ENCODE measurements at places on chromosomes 16 and 17.

- DNase-seq: no peak
These were observed 46.3 kb downstream of the ABCC12 start for GRCh38 chr16:48109475-48109874.

- peak; percentile 87 for DNase-seq
These were observed 765 bp downstream of the COL1A1 start for GRCh38 chr17:50200457-50201275.

DNA sequence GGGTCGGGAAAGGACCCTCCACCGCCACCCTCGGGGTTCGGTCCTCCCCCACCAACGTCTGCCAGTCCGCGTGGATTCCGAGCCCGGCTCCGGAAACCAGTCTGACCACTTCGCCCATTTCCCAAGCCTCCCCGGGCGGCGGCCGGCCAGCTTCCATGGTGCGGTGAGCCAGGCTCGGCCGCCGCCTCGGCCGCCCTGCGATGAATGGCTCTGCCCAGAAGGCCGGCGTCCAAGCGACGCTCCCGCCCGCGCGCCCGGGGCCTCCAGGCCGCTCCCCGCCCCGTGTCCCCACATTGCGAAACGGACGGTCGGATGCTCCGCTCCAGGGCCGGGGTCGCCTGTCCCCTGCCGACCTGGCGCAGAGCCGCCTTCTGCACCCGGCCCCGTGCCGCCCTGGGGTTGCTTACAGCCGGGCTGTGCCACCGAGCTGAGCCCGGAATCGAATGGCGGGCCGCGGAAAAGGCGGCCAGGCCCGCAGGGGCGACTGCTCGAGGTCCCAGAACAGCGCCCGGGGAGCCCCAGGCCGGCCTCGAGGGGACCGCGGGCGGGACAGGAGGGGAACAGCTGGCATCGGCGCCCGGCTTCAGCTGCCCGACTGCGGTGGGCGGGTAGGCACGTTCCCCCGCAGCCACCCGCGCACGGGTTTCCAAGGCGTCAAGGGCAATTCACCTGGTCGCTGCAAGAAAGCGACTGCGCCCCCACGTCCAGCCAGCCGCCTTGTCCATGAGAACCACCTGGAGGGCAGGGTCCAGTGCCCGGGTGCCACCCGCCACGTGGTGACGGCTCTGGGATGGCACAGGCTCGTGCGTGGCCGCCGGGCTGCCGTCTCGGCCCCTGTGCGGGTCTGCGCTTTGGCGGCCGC is 18.3 kb upstream of the CBX8 start:
- no peak for DNase-seq

GRCh38 chr17:37481001-37481665 is 8.6 kb upstream of the DUSP14 start:
- DNase-seq: no peak

- peak; percentile 36 for DNase-seq
These were observed 182.3 kb downstream of the PHKB start for GRCh38 chr16:47643323-47644000.
